ENCODE measurements at places on chromosomes 2 and 18.

DNA sequence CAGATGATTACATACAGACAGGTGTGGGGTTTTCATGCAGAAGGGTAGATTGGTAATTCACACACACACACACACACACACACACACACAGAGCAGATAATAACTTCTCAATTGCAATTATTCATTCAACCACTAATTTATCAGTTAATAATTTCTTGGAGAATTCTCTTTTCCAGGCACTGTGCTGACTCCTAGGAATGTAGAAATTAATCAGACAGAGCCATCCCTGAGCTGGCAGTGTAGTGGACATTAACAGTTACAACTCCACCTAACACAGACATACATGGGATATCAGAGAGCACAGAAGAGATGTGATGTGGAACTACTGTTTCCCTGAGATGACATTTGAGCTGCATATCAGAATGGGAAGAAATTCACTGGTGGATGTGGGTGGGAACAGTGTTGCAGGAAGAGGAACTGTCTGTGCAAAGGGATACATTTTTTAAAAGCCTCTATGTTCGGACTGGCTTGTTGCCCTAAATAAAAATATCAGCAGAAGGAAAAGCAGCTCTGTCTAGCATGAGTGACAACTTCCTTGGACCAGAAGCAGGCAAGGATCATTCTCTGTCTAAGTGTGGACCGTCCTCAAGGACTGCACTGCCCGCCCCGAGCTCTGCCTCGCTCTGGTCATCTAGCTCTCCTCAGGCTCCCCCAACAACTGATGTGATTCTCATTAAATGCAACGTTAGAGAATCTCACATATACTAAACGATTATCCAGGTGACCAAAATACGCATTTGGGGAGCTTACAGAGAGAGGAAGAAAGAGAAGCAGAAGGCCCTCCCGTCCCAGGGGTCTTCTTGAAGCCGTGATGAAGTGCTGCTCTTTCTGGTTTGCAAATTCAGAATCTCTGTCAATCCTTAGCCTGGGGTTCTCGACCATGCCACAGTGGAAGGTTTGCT lies 173.4 kb upstream of the TRIB2 start:
- DNase-seq: no peak

- DNase-seq: no peak
Observed at GRCh38 chr18:59861009-59861408, 38.8 kb upstream of the PMAIP1 start.

- DNase-seq: no peak
Observed at GRCh38 chr2:174009488-174010223, 44.5 kb upstream of the SP3 start.

GRCh38 chr2:226991663-226992062 lies 155.8 kb downstream of the RHBDD1 start:
- DNase-seq: no peak

DNA sequence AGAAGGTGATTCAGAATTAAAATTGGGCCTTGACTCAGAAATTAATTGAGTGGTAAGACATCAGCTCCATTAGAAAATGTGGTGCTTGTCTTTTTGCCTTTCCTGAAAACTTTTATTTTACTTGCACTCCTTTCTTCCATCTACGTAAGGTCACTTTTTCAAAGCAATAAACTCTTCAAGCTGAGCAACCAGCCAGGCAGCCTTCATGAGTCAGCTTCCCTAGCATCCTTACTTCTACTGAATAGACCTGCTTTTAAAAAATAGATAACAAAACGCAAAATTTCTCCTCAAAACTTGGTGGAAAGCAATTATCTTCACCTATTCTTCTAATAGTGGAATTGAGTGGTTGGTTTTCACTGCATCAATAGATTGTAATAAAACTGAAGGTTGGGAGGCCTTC lies 504.2 kb downstream of the ARHGAP15 start:
- DNase-seq: no peak

DNA sequence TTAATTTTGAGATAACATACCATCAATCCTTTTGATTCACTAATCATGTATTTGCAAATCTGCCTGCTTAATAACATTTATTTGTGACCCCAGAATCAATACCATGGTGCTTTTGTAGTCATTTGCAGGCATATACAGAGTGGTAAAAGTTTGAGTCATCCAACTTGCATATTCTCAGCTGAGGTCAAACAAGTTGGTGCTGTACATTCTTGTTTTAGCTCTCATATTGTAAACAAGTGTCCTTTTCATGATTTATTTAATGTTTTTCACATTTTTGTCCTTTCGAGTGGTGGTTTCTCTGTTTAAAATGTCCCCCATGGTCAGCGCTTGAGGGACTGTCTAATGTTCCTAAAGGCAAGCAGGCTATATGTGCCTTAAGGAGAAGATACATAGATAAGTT lies 17.5 kb downstream of the RAB27B start:
- no peak for DNase-seq

DNA sequence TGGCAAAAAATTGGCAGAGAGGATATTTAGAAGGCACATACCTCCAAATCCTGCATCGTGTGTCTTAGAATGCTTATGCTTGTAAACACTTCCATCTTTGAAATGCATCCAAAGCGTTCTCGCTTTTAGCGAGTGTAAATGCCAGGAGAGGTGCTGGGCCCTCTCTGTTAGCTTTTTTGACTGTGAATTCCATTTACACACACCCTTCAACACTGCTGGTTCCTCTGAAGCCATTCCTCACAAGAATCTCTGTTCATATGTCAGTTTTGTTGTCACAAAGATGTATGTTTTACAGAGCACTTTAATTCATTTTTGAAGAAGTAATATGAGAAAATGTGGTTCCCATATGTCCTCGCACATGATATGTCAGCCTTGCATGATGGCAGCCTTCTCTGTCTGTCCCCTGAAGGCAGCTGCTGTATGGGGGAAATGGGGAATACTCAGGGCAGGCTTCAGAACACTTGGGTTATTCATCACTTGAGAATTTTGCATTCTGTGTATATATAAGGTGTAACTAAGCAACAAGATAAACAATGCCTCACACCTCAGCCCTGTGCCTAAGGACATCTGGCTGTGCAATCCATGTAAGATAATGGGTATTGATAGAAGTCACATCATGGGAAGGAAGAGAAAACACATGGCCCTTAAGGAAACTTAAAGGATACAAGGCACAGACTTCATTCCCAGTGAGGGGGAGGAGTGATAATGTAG lies 52.3 kb downstream of the RAB27B start:
- DNase-seq: no peak

DNA sequence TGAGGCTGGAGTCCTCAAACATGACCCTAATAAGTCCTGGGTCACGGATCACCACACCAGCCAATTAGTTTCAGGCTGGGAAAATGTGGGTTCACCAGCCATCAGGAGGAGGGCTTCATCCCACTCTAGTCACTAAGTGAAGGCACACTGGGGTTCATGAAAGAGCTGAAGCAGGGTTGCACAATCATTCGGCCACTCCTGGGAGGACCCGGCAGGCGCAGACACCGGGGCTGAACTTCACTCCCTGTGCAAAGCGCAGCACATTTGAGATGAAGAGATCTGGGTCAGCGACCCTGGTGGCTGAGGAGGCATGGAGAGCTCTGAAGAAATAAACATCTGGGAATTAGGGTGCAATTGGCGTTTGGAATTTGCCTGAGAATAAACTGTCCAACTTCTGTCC lies 684.4 kb upstream of the SALL3 start:
- DNase-seq: no peak

- no peak for DNase-seq
Observed at GRCh38 chr2:27636766-27637165, 7.9 kb downstream of the GPN1 start.

GRCh38 chr2:159326569-159327255 lies 40.2 kb upstream of the WDSUB1 start:
- no peak for DNase-seq

DNA sequence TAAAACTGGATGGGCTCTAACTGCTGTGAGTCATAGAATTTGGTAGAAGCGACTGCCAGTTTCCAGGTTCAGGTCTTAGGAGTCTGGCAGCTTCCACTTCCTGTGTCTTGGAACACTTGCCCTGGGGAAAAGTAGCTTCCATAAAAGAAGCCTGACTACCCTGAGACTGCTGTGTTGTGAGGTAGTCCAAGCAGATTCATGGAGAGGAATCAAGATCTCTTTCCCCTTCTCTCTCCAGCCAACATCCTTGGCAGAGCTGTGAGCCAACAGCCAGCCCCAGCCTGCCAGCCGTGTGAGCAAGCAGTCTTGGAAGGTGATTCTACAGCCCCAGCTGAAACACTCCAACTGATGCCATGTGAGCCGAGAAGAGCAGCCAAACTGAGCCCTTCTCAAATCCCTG lies 33.7 kb downstream of the SLC20A1 start:
- DNase-seq: no peak

- no peak for DNase-seq
Observed at GRCh38 chr2:28442328-28442727, 49.7 kb downstream of the FOSL2 start.

- DNase-seq: no peak
Observed at GRCh38 chr18:6652098-6652497, 77.4 kb upstream of the ARHGAP28 start.

- DNase-seq: no peak
Observed at GRCh38 chr2:218340656-218341055, 16.0 kb upstream of the CATIP start.

DNA sequence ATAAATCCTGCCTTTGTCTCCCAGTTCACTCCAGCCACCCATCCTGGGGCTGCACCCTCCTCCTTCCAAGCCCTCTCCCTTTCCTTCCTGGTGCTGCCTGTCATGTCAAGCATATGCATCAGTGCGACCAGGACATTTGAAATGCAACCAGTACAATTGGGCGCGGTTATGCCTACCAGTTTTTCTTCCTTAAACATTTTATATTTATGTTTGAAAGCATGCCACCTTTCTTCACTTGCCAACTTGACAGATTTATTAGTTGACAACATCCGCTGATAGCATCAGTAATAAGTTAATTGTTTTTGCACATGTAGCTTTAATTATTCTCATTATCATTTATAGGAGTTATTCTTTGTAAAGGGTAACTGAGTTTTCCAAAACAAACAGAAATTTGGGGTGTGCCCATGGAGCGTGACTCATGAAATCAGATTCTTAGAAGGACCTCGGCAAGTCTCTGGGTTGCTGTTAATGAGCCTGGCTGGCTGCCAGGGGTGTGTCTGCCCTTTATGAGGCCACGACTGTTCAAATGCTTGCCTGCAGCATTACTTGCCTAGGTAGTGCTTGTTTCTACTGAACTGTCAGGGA lies 32.8 kb upstream of the IL1B start:
- peak; percentile 30 for DNase-seq

- DNase-seq: no peak
Observed at GRCh38 chr18:55269622-55270021, 310.4 kb upstream of the CCDC68 start.

DNA sequence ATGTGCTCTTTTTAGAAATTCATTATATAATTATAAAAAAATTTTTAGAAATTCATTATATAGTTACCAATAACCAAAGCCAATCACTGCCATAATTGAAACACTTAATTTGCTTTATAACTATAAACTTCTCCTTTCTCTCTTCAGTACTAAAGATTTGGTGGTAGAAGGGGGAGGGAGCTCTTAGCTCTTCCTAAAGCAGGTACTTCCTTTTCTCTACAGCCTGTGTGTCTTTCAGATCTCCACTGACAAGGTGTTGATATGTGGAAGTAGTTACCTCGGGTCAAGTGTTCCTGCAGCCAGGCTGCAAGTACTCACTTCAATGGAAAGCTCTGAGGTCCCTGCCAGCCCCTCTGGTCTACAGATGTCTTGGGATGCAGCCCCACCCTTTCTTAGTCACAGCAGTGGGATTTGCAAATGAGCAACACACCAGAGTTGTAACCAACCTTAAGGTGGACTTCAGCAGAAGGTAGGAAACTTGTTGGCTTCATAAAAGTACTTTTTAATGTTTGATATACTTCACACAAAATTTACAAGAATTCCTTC lies 690.0 kb downstream of the ARHGAP15 start:
- no peak for DNase-seq

DNA sequence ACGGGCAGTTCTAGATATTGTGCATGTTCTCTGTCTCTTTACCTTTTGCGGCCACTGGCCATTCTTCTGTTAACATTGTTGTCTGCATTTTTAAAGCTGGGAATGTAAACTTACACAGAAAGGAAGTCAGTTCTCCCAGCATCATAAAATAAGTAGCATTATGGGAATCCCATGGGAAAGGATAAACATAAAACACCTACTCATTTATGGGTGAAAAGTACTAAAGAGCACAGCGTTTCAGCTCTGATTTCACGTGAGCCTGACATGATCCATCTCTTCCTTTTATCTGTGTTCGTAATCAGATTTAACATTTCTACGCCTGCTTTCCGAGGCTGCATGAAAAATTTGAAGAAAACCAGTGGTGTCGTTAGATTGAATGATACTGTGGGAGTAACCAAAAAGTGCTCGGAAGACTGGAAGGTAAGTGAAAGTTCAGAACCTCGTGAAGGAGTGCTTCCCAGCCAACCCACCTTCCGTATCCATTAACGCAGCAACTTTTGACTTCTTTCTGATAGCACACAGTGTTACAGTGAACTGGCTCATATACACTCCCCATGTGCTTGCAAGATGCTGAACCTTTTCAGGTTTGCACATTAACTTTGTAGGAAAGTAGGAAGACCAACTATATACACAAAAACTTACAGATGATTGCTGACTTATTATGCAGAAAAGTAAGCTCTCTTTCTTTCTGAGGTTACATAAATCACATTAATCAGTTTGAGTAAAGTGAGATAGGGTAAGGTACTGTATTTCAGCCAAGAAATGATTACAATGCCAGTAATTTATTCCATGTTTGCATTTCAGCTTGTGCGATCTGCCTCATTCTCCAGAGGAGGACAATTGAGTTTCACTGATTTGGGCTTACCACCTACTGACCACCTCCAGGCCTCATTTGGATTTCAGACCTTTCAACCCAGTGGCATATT lies 86.5 kb upstream of the TTC39C start:
- DNase-seq: no peak

DNA sequence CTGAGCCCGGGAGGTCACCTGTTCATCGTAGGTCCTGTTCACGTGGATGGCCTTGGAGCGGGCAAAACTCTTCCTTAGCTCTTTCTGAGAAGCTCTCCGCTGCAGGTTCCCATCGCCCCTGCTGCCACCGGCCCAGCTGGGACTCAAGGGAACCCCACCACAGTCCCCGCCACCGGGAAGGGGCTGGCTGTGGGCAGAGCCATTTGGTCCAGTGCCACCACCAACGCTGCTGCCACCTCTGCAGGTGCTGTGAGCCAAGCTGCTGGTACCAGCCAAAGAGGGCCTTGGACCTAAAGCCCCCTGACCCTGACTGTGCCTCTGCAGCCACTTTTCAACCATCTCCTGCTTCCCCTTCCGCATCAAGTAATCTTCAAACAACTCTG lies 586 bp downstream of the PDE11A start:
- no peak for DNase-seq

DNA sequence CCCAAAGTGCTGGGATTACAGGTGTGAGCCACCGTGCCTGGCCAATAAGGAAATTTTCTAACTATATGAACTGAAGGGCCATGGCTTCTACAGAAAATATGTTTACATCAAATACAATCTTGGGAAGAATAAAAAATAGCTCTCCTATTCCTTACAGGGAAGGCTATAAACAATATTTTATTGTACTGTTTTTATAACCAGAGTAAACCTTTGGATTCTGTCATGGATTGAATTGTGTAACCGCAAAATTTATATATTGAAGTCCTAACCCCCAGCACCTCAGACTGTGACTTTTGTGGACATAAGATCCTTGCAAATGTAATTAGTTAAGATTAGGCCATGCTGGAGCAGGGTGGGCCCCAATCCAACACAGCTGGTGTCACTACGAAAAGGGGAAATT lies 8.3 kb downstream of the HSBP1L1 start:
- no peak for DNase-seq

Data from NCI-H2029 treated with DMSO at 0.1 percent for 48 hours (cell line).